Omental fat pad (tissue), 4 donors: ENCODE measurements at places on chromosomes 2 and 18. TPM values are rescaled to one million over a fixed set of nuclear protein-coding genes. Genes with fewer than 3 reads are reported as not detected.
A peak's percentile ranks its signal among the peaks of the same experiment; 100 is the strongest.

DNA sequence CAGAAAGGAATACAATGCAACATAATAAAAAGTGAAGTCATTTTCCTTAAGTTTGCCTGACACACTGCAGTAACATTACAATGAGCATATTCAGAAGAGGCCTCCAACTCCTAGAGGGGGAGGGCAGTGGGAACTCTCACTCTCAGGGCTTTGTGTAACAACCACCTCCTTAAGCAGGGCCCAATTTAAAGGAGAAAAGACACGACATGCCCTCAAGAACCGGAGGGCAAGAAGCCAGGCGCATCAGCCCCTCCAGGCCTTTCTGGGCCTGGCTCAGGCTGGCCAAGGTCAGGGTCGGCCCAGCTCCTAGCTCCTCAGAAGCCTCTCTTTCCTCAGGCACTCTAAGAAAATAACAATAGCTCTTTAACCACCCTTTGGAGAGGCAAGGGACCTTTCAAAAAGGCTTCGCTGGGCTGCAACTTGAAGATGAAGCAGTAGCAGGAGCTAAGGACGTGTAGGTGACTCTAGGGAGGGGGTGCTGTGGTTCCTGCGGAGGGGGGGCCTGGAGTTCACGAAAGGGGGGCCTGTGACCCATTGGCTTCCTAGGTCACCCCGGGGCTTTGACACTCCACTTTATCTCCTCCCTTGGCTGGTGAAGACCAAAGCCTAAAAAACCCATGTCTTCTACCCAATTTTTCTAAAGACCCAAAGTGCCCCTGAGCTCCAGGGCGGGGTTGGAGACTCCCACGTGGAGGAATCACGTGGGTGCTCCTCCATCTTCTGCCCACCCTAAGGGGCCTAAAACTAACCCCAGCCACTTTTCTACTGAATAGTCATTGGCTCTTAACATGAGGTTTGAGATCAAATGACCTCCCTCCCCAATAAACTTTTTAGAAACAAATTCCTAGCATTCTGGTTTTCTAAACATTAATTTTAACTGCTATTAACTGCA is 13.3 kb downstream of the SERTAD2 start:
- DNase-seq = no peak

DNA sequence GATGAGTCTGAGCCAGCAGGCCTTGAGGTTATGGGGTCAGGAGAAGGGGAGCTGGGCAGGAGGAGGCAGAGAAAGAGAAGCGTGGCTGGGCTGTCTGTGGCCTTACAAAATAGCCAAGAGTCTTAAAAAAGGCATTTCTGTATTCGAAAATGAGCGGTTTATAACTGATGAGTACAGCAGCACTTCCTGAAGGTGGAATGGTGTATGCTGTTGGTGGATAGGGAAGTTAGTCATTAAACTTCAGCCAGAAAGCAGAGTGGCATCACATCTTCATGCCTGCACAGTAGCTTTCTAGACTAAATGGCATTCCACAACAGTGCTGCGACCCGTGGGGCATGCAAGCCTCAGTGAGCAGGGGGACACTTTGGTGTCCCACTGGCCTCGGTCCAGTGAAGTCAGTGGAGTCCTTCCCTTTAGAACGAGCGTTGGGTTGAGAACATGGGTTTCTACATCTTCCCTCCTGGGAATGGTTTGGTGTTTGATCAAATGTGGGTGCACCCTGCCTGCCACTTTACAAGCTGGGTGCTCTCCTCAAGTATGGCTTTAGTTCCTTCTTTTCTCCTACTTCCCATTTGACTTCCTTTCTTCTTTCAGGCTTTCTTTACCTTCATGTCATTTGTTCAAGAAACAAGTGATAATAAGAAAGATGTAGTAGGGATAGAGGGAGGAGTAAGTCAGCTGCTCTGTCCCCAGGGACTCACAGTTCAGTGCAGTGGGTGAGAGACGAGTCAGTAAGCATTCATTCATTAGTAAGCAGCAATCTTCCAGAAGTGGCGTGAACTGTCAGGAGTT is 96.3 kb downstream of the ARMC9 start:
- no peak for DNase-seq

- DNase-seq = no peak
Observed at GRCh38 chr2:219772103-219772635, 144.7 kb downstream of the SLC4A3 start.

GRCh38 chr2:121519732-121520640 is 10.7 kb upstream of the RNU4ATAC start:
- DNase-seq = no peak

GRCh38 chr2:218295029-218295428 is 2.7 kb upstream of the TMBIM1 start:
- no peak for DNase-seq

- no peak for DNase-seq
Observed at GRCh38 chr2:203718087-203718486, 11.6 kb downstream of the CD28 start.

- peak; percentile 19 for DNase-seq
Observed at GRCh38 chr2:239150125-239151011, 250.5 kb downstream of the HDAC4 start.

DNA sequence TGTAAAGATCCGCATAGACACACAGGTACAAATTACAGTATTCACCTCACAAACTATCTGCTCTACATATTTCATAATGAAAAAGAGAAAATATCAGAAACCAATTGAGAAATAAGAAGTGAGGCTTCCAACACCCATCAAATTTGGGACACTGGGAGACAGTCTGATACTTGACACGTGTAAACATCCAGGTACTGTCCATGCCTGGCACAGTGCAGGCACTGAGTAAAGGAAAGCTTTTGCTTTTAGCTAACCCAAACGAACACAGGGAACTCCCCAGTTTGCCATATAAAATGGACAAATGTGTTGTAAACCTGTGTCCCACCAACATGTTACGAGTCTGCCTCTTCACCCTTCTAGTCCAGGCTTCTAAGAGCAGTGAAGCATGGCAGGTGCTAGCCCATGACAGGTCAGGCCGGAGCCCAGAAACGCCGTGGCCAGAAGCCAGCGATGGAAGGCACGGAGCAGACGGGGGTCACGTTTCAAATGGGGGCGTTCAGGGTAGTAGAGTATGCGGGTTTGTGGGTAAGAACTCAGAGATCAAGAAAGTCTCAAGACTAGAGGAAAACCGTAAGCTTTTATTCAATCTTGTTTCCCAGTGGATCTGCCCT is 27.0 kb downstream of the CDH2 start:
- DNase-seq = no peak

GRCh38 chr2:149098701-149099100 is 60.2 kb downstream of the LYPD6B start:
- DNase-seq = no peak

DNA sequence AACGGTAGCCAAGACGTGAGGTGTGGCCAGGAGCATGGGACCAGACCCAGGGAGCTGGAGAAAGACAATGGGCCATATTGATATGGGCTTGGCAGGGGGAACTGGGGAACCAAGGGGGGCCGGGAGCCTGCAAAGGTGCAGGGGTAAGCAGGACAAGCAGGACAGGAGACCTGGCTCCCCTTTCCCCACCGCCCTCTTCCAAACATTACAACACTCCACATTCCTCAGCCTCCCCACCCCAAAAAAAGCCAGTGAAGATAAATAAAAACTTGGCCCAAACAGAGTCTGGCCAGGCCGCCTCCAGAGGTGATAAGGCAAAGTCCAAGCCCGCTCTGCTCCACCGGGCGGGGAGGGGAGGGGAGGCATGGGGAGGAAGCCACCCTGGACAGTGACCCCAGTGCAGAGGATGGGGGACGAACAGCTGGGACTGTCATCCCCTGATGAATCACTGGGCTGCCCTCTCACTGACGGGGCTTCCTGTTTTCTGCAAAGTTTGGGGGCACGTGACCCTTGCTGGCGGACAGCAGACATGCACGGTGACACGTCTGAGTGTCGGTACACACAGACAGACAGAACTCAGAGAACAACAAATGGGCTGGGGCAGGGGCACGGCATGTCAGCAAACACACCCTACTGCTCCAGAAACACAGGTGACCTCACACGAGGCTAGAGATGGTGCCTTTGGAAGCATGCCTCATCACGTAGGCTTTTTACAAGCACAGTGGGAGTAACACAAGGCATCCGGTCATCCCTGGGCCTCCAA is 100.2 kb downstream of the TNS1 start:
- peak; percentile 67 for DNase-seq

GRCh38 chr2:231693956-231694355 is 14.4 kb upstream of the PTMA start:
- no peak for DNase-seq

GRCh38 chr2:186737732-186738508 is 44.1 kb downstream of the FAM171B start:
- no peak for DNase-seq

The IL18RAP gene
- total RNA-seq = 59.9 TPM

The PARD6G gene
- 2.3 TPM for total RNA-seq

The CCBE1 gene
- total RNA-seq = 30.2 TPM

The GALNT13 gene
- total RNA-seq = 0.47 TPM
